Activated CD4-positive, alpha-beta T cell treated with anti-CD3 and anti-CD28 coated beads, Interleukin-2, amount 10 ng/mL, durations not matched to agents 7 days and 5 days (primary cell): ENCODE measurements at places on chromosomes 12 and 14. TPM values are rescaled to one million over a fixed set of nuclear protein-coding genes. Genes with fewer than 3 reads are reported as not detected.
A peak's percentile ranks its signal among the peaks of the same experiment; 100 is the strongest.

The ERBB3 gene
- total RNA-seq: 1.5 TPM

The RAB21 gene
- 65.5 TPM for total RNA-seq

The RNASE7 gene
- total RNA-seq: not detected

- no peak for DNase-seq
These were observed 113.9 kb downstream of the NDUFA12 start for GRCh38 chr12:94889445-94890210.

- DNase-seq: no peak
These were observed 26.3 kb downstream of the CLMN start for GRCh38 chr14:95293449-95293848.

DNA sequence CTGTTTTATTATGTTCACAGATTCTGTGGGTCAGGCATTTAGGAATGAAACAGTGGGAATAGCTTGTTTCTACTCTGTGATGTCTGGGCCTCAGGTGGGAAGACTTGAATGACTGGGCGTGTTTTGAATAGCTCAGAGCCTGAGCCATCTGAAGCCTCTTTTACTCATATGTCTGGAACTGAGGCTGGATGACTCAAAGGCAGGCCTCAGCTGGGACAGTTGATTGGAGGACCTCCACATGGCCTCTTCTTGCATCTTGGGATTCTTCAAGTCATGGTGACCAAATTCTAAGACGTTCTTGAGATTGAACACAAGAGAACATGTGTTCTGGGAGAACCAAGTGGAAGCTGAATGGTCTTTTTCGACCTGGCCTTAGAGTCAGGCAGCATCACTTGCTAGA lies 45.8 kb upstream of the TBX3 start:
- DNase-seq: no peak

The AMDHD1 gene
- 0.89 TPM for total RNA-seq

- peak; percentile 70 for DNase-seq
These were observed at the start of gene PACS2 for GRCh38 chr14:105314287-105315200. PACS2 (plus strand) TSS chr14:105314748; CDS start chr14:105314919, 171 bp downstream.

The HHIPL1 gene
- total RNA-seq: not detected

GRCh38 chr14:55556929-55557623 lies 22.9 kb upstream of the KTN1 start:
- DNase-seq: no peak

GRCh38 chr12:53725824-53726223 lies 1.4 kb downstream of the CALCOCO1 start:
- DNase-seq: no peak

DNA sequence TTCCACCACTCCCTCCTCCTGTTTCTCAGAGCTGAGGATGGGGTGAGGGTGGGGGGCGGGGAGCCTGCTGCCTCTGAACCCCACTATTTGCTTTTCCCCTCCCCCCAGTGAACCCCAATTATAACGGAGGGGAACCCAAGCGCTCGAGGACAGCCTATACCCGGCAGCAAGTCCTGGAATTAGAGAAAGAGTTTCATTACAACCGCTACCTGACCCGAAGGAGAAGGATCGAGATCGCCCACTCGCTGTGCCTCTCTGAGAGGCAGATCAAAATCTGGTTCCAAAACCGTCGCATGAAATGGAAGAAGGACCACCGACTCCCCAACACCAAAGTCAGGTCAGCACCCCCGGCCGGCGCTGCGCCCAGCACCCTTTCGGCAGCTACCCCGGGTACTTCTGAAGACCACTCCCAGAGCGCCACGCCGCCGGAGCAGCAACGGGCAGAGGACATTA lies 1.1 kb downstream of the HOXC4 start:
- no peak for DNase-seq

DNA sequence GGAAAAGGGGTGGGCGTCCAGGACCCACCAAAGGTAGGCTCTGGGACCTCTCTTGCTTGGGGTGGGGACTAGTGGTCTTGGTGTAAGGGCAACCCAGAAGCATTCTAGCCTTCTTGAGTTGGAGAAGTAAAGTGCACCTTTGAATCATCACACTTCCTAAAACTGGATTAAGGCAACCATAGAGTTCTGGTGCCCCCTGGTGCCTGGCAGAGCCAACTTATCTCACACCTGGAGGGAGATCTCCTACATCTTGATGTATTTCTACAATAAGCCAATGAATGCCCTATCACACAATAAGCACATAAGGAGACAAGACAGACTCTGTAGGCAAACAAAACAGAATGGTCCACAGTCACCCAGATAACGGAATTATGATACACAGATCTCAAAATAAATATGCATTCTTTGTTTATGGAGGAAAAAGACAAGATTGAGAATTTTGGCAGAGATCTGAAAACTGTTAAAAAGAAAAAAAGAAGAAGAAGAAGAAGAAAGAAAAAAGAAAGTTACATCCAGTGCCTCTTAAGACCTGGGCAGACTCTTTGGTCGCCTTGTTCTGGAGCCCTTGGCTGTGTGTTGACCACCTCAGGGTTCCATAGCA lies 95.9 kb upstream of the PPP2R5C start:
- DNase-seq: peak; percentile 48

GRCh38 chr12:72872996-72873395 lies 600.8 kb downstream of the TRHDE start:
- no peak for DNase-seq

- peak; percentile 45 for DNase-seq
These were observed 973.3 kb upstream of the TMEM132C start for GRCh38 chr12:127293507-127294310.

The NR4A1 gene
- total RNA-seq: 2.7 TPM

The MUCL1 gene
- total RNA-seq: not detected

DNA sequence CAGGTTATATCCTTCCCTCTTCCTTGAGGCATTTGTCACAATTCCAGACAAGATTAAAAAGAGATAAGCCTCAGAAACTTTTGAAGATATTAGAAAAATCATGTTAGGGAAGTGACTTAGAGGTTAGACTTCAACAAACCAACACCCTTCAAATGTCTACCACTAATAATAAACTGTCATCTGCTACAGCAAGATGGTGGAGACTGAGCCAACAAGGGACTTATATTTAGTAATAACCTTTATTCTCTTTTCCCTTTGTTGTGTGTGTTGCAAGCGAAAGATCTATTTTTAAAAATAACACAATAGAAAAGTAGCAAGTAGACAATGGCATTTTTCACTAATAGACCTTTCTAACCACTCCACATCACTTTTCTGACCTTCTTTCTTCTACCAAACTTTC lies 28.6 kb downstream of the PRICKLE1 start:
- DNase-seq: no peak

The NEDD8 gene
- 178 TPM for total RNA-seq

GRCh38 chr12:117603316-117604113 lies 242.1 kb upstream of the NOS1 start:
- no peak for DNase-seq

- DNase-seq: no peak
These were observed 7.3 kb downstream of the STXBP6 start for GRCh38 chr14:25042362-25043299.

GRCh38 chr12:65556676-65557437 lies 267.4 kb upstream of the HMGA2 start:
- peak; percentile 61 for DNase-seq

The PTPRO gene
- 7.7 TPM for total RNA-seq

GRCh38 chr12:47071241-47071852 lies 8.1 kb upstream of the PCED1B start:
- no peak for DNase-seq

The HOXC4 gene
- not detected for total RNA-seq

The PTCSC3 gene
- not detected for total RNA-seq

The CLECL1 gene
- total RNA-seq: 1.4 TPM

DNA sequence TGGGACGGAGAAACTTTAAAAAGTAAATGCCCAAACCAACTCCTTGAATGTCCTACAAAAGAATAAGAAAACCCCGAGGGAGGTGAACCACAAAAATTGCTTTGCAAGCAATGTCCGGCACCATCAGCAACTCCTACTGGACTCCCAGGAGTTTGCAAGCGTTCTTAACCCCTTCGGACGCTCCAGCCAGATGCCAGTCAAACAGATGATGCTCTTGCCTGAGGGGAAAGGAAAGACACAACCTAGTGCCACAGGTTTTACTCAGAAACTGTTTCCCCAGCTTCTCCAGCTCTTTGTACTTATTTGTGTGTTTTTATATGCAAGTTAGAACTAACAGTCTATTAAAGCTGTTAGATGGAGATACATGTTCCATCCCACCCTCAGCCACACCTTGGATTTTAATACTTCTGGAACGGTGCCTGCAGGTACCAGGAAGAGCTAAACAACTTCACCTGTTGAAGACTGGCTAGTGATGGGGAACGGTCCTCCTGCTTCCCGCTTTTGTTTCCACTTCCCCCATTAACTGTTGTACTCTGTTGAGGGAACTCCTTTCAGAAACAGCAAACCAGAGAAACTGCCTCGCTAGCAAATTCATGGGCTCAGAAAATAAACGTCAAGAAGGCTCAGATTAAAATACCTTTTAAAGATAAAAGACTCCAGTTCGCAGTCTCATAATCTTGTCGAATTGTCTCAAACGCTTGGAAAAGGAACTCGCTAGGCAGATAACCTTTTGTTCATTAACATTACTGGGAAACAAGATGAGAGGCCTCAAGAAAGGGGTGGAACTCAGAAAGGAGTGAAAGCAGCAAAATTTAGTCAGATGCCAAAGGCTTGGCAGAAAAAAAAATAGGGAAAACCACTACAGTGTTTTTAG lies 1.1 kb upstream of the FERMT2 start:
- DNase-seq: no peak

GRCh38 chr14:80110721-80111120 lies 100.6 kb downstream of the DIO2 start:
- DNase-seq: no peak

The MAGOHB gene
- total RNA-seq: 51.3 TPM

GRCh38 chr14:94769391-94770250 lies at the start of gene GSC:
GSC (minus strand) TSS chr14:94770113; CDS start chr14:94770015, 98 bp downstream.
- DNase-seq: peak; percentile 15

GRCh38 chr14:55889124-55889523 lies 229.1 kb upstream of the PELI2 start:
- DNase-seq: no peak

DNA sequence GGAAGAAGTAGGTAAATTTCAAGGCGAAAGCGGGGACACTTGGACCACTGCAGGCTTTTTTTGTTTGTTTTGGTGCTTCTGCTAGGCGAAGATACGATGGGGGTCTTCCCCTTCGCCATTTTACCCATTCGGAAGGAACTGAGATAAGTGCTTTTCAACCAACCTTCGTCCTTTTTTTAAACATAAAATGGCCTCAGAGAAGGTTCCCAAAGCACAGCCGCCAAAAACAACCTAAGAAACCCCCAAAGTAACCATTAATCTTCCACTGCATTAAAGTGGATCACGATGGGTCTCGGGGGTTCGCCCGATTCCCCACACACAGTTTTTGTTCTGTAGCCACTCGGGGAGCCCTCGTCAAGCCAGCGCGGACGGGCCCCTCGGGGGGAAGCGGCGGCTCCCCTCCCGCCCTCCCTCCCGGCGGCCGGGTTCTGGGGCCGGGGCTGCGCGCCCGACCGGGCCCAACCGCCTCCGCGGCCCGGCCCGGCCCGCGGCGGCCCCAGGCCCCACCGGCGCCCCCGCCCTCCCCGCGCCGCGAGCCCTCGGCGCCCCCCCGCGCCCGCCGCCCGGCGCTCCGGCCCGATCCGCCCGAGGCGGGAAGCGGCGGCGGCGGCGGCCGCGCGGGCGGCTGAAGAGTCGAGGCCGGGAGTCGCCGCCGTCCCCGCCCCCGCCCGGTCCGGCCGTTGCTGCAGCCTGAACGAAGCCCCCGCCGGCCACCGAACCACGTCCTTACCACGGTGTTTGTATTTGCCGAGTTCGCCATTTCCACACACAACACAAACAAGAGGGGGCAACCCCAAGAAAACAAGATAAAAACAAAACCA lies 790 bp downstream of the GTF2A1 start:
- DNase-seq: peak; percentile 39

- DNase-seq: no peak
These were observed 32.8 kb downstream of the CCNK start for GRCh38 chr14:99513946-99514551.

The SLC5A8 gene
- not detected for total RNA-seq

The LBHD2 gene
- not detected for total RNA-seq

DNA sequence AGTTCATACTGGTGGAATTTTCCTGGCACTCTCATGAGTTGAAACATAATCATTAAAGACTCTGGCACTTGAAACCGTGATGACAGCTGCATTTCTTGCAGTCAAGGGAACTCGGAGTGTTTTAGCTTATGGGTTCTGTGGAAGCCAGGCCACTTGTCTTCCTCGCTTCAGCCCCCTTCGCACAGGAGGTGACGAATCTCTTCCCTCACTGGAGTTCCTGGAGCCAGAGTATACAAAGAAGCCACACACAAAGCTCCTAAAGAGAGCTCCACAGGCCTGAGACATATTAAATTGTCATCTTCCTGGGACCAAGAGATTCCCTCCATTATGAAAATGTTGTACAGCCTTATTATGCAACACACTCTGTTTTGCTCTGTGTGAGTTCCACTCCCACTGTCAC lies 964.1 kb downstream of the TMEM121 start:
- no peak for DNase-seq

DNA sequence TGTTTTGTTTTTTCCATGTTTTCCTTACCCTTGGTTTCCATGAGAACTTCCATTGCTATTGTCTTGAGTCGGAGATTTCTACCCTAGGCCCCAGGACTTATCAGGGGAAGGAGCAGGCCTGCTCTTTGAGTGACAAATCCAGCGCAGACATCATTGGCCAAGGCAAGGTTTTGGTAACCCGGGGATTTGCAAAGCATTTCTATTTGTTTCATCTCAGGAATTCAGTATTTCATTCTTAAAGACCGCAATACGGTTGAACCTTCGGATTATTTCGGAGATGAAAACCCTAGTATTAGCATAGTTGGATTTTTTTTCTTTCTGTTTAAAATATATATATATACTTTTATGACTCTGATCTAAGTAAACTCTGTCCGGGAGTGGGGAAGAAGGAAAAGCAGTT lies 62.0 kb downstream of the TMEM132C start:
- no peak for DNase-seq

DNA sequence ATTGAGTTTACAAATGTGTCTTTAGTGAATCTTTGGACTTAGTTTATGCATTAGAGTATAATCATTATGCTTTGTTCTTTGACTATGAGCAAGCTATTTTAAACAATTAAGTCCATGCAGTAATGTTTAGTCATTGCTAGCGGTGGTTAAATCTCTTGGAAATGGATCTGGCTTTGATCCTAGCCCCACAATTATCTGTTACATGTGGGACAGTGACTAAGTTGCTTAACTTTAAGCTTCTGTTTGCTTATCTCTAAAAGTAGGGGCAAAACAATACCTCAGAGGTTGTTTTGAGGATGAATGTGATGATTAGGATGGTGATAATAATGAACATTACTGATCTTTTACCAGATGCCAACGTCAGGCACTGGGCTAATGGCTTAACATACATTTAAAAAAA lies 124.2 kb downstream of the NPAS3 start:
- no peak for DNase-seq

GRCh38 chr12:104521731-104522130 lies 65.0 kb downstream of the CHST11 start:
- no peak for DNase-seq

GRCh38 chr12:24561882-24562770 lies 386.8 kb downstream of the BCAT1 start:
- no peak for DNase-seq

- no peak for DNase-seq
These were observed 11.7 kb downstream of the BATF start for GRCh38 chr14:75533791-75534555.

GRCh38 chr14:93986955-93987354 lies 10.1 kb upstream of the CCDC197 start:
- no peak for DNase-seq
